ENCODE measurements at places on chromosomes 3 and 15.

DNA sequence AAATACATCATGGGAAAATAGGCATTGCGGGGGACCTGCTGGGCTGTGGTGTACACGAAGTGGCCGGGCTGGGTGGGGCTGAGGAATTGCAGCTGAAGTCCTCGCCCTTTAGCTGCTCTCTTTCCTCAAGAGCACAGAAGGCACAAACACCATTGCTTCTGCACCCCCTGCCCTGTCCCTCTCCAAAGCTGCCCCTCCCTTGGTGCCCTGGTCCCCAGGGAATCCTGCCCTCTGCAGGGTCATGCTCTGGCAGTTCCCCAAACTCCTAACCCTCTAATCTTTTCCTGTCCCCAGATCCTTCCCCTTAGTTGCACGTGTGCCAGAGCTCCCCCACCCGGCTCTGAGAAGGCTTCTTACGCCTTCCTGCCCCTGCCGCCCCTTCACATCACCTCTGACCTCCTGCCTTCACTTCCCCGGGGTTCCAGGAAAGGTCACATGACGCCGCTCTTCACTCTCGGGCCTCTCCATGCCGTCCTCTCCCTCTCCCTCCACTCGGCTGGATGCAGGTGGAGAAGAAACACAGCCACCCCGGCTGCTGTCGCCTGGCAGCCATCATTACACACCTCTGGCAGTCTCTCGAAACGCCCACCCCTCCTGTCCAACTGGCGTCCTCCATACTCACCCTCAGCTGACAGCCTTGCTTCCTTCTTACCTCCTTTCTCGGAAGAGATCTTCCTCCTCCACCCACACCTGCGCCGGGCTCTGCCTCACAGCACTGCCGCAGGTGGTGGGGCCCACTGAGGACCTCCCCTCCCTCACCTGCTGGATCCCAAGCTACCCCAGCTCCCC, 6.9 kb upstream of the PCSK6 start:
- no peak for DNase-seq

DNA sequence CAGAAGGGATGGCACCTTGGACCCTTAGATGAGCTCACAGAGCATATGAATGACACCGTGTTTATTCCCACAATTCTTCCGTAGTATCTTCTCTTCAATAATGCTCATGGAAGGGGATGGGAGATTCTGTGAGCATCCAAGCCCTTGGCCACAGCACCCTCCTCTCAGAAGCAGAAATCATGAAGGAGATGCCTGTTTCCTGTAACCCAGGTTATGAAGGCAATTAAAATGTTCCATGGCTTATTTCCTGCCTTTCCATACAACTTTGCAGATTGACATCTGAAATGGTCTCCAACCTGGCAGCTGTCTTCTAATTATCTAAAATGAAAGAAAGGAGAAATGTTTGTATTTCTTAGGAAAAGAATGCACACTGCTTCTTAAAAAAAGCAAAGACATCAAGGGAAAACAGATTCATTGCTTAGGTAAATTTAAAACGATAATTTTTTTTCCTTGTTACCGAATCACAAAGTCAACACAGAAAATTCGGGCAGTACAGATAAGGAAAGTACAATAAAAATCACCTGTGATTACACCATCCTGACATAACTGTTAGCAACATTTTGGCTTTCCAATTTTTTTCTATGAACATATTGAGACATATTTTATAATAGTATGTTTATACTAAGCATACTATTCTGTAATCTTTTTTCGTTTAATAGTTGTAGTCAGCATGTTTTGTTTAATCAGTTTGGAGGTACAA, 128.5 kb downstream of the SQOR start:
- DNase-seq, result no peak

- no peak for DNase-seq
These were observed 22.4 kb downstream of the RCN2 start for GRCh38 chr15:76953913-76954312.

DNA sequence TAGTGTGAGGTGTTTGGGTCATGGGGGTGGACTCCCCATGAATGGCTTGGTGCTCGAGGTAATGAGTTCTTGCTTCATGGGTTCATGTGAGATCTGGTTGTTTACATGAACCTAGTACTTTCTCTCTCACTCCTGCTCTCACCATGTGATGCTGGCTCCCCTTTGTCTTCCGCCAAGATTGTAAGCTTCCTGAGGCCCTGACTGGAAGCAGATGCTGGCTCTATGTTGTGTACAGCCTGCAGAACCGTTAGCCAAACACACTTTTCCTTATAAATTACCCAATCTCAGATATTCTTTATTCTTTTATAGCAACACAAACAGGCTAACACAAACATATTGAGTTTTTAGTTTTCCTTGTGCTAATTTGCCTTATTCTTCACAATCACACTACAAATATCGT, 3.2 kb upstream of the CSPG5 start:
- no peak for DNase-seq

DNA sequence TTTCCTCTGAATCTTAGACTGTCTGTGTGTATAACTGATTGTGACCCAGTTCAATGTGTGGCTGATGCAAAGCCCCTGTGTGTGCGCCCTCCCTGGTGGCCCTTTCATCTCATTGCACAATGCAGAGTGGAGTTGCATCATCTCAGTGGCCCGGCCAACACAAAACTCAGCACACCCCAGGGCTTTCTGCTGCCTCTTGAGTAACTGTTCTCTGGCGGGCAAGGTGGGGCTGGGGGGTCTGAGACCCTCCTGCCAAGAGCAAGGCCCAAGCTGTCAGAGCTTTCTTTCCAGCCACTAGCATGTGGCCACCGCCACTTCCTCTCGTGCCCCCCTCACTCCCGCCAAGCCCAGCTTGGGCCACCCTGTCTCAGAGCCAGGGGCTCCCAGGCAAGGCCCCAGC, 80.7 kb upstream of the ALDH1L1 start:
- no peak for DNase-seq

DNA sequence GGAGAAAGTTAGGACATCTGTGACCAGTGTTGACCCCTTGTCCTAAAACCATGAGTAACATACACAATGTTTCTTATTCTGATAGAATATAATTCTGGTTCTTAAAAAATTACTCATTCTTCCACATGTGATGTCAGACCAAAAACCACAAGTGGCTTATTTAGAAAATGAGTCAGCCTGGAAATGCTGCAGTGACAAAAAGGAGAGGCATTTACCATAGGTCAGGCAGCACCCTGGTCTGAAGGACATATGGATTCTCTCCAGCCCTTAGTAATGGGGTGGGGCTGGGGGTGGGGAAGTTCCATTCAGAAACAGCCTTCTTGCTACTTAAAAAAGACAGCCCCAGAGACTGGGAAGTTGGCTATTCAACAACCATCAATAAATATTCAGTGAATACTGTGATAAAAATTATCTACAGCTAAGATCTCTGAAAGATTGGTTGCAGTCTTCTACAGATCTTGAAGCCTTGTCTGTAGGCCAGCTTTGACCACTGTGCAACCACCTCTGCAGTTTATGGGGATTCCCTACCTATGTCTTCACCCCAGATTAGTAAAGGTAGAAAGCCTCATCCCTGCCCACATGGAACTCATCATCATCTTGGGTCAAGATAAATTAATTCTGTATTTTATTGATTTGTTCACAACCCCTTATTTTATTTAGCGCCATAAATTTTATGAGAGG, 34.9 kb upstream of the TIMP4 start:
- peak; percentile 99 for DNase-seq

DNA sequence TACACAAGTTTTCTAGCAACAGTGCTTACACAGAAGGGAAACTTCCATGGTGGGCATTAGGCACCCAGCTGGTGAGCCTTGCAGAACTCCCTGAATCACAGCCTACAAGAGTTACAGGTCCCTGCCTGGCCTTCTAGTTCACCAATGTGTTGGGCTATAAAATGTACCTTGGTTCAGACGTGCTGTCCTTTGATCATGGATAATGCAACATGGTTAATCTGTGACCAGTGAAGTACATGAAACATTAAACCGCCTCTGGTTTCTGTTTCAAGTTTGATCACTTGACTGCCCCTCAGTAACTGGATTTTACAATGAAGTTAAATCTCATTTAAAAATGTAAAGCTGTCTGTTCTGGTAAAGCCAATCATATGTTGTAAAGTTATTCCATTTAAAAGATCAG, 51.8 kb downstream of the FMN1 start:
- no peak for DNase-seq

- no peak for DNase-seq
These were observed 3.3 kb downstream of the DPPA2 start for GRCh38 chr3:109313061-109313460.

GRCh38 chr3:158105119-158105709, 1.0 kb downstream of the SHOX2 start:
- no peak for DNase-seq

- DNase-seq, result no peak
These were observed 148.6 kb upstream of the LINGO1 start for GRCh38 chr15:77781151-77781945.

DNA sequence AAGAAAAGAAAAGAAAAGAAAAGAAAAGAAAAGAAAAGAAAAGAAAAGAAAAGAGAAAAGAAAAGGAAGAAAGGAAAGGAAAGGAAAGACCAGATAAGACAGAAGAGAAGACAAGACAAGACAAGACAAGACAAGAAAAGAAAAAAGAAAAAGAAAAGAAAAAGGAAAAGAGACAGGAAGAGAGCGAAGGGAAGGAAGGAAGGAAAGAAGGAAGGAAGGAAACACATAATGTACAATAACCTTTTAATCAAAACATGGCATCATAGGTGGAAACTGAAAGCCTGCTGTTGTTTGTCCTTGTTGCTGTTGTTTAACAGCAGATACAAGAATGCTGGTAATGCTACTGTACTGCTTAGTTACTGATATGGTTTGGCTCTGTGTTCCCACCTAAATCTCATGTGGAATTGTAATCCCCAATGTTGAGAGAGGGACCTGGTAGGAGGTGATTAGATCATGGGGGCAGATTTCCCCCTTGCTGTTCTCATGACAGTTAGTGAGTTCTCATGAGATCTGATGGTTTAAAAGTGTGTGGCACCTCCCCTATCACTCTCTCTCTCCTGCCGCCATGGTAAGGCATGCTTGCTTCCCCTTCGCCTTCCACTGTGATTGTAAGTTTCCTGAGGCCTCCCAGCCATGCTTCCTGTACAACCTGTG, 67.3 kb downstream of the MCF2L2 start:
- no peak for DNase-seq

- DNase-seq, result peak; percentile 11
These were observed 148.4 kb downstream of the B3GALNT1 start for GRCh38 chr3:160956785-160957184.

DNA sequence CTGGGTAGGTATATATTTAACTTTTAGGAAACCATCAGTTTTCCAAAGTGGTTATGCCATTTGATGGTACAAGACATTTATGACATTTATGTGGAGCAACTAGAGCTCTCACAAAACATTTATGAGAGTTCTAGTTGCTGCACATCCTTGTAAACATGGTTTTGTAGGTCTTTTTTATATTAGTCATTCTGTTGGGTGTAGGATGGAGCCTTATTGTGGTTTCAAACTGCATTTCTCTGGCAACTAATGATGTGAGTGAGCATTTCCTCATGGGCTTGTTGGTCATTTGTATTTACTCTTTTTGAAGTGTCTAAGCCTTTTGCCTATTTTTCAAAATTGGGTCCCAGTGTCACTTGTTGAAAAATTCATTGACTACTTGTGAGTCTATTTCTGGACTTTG, 45.7 kb upstream of the MGLL start:
- DNase-seq, result no peak

DNA sequence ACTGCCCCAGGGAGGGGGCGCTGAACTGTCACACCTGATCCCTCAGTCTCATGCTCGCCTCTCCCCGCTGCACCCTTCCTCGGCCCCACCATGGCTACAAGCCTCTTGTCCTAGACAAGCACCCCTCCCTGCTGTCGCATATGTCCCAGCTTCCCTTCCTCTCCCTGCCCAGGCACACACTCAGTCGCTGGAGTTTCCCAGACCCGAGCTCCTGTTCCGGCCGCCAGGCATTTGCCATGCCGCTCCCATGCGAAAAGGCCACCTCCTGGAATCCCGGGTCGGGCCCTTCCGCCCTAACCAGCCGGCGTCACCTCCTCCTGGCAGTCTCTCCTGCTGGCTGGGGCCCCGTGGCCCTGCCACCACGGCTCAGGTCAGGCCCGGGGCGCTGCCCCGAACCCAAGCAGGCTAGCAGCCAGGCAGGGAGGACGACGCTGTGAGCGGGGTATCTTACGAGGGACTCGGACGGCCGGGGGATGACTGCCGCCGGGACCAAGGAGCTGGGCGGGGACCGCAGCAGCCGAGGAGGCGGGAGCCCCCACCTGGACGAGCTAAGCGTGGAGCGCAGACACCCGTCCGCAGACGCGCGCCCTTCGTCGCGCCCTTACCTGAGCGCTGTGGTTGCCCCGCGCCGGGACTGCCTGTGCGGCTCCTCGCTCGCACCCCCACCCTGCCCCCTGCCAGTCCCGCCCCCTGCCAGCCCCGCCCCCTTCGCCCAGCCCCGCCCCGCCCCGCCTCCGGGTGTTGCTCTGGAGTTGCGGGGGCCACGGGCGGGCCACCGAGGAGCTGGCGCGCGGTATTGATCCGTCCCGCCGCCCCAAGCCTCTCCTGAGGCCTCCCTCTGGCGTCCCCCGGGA, at the start of gene ALS2CL:
ALS2CL (minus strand) TSS at position 642 of the 854 bp plus-strand sequence. CDS start 4,239 bp downstream, outside the sequence.
- no peak for DNase-seq

- no peak for DNase-seq
These were observed at the start of gene MBNL1 for GRCh38 chr3:152268555-152269055. Gene MBNL1, plus strand, starts transcription at chr3:152268929. Its CDS starts 31,265 bp downstream, at chr3:152300194.

DNA sequence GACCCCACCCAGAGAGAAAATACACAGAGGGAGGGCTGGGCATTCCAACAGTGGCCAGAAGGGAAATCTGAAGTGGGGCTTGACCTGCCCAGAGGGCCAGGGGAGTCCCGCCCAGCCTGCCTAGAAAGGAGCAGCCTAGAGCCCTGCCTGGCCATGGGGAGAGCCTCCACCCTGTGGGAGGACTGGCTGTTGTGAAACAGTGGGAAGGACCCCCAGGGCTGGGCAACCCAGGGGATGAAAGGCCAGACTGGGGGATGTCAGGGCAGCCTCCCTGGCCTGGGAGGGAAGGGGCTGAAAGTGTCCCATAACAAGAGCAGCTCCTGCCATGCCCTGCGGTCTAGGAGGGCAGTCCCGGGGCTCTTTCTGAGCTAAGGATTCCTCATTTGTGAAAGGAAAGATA, 69.0 kb downstream of the SLC12A8 start:
- no peak for DNase-seq

- no peak for DNase-seq
These were observed 60.8 kb downstream of the DAPK2 start for GRCh38 chr15:63985221-63986184.

- no peak for DNase-seq
These were observed 71.8 kb upstream of the POLG start for GRCh38 chr15:89406218-89406939.

- no peak for DNase-seq
These were observed 27.6 kb upstream of the ARL6 start for GRCh38 chr3:97736928-97737327.

Data from non-pigmented ciliary epithelial cell (primary cell).